ENCODE measurements at places on chromosomes 2 and 18.
A peak's percentile ranks its signal among the peaks of the same experiment; 100 is the strongest.

GRCh38 chr18:63284173-63284799, 35.3 kb downstream of the BCL2 start:
- no peak for DNase-seq

- no peak for DNase-seq
Measured at GRCh38 chr2:153455861-153456260, 22.7 kb downstream of the RPRM start.

DNA sequence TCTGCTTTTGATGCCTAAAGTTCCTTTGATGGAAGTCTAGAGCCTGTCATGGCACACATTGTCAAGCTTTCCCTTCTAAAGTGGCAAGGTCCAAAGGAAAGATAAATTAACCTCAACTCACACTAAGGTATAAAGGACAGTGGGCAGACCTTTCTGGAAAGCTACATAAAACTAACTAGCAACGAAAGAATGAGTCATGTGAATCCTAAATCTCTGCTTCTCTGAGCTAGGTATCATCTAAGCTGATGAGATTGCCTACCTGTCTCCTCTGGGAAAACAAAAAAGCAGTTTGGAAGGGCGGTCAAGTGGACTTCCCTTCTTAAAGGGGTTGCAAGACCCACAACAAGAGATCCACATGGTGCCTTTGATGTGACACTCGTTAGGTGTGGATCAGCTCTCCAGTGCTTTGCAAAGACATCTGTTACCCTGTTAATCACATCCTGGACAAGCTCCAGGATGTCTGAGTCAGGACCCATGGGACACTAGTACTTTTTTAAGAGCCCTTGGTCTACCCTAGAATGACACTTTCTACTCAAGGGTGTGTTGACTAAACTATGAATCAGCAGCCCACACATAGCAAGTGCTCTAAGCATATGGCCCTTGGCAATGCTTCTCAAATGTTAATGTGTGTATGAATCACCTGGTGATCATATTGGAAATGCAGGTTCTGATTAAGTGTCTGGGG, 173.5 kb downstream of the ALK start:
- DNase-seq, result no peak

GRCh38 chr2:86238354-86238753, 39.1 kb downstream of the MRPL35 start:
- DNase-seq, result no peak

- DNase-seq, result no peak
Measured at GRCh38 chr2:171895786-171896185, 1.7 kb upstream of the SLC25A12 start.

DNA sequence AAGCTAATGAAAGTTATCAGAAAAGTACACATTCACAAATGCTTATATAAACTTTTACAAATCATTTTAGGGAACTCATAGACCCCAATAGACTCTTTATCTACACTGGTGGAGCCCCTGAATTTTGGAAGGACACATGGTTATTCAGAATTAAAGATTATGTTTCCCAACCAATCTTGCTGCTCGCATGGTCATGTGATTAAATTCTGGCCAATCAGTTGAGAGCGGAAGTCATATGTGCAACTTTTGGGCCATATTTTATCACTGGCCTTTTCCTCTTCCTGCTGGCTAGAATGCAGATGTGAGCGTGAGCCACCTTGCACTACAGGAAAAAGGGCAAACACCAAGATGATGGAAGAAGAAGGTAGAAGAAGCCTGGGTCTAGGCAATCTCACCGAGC, 19.8 kb downstream of the THOC1 start:
- DNase-seq, result no peak

GRCh38 chr2:174635015-174635593, 37.5 kb upstream of the WIPF1 start:
- DNase-seq, result no peak

DNA sequence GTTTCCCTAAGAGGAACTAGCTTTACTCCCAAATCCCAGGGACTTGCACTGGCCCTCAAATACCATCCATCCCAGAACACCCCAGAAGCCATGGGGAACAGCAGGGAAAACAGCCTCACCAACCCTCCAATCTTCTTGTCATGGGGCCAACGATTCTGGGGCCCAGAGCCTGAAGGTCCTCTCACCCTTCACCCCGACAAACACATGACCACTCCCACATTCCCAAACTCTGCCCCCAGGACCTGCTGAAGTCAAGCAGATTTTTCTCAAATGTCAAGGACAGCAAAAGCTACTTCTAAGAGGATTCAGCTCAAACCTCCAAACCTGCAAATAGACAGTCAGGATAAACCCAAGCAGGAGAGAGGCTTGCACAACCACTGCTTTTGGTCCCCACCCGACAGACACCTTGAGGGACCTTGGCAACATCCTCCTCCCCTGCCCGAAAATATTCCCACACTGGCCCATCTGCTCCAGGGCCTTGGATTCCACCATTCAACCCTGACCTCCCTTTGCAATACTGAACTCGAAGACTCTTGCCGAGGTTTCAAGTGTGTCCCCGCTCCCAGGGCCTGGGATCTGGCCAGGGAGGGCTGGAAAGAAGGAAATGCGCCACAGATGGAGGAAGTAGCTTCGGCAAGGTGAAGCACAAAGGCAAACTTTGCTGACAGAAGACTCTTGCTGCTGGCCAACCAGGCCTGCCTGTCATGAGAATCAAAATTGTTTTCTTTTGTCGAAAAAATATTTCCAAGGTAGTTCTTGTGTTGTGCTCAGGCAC, 143.3 kb downstream of the ZFP36L2 start:
- no peak for DNase-seq

DNA sequence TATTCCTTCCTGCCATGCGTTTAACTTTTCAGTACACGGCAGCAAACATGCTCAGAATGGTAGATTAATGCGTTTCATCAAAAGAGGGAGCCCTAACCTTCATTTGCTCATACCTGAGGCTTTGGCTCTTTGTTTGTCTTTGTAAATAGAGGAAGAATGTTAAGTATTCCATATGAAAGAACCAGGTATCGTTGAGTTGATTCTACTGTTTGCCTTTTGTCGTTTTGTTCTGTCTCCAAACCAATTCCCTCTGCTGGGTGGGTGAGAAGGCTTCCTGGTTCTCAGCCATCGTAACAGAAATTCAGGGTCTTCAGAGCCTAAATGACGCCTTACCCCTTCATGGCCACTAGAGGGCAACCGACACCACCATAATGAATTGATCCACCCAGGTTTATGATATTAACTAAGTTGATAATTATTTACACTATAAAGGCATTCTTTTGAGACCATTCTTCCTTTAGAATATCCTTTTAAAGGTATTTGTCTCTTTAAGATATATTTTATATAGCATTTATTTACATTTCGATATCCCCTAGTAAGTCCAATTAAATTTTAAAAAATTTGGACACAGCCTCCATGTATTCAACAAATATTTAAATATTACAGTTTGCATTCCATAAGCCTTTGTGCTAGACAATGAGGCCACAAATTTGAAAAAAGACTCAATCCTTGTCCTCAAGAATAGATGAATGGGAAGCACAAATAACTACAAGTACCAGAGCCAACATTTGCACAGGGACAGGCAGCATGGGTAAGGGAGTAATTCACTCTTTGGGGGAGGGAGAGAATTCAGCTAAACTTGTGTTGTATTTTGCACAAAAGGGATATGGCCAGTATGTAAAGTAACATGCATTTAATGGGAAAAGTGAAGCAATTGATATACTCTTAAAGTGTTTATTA, 48.1 kb downstream of the TIMM21 start:
- peak; percentile 57 for DNase-seq

DNA sequence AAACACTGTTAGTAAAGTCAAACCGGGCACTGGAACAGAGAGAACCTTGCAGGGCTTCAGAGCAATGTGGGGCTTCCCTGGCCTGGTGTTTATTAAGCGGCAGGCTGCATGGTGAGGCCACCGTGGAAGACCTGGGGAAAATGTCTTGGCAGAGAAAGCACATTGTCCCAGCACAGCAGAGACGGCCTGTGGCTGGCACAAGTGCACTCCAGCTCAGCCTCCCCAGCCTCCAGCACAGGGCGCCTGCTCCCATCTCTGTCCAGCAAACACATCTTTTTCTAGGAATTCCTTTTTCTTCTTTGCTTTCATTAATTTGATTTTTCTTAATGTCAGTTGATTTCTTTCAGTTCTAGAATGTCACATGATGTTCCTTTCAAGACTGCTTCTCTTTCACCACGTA, 138.2 kb upstream of the NFATC1 start:
- no peak for DNase-seq

GRCh38 chr18:76467371-76468190, 27.5 kb downstream of the ZNF516 start:
- no peak for DNase-seq

DNA sequence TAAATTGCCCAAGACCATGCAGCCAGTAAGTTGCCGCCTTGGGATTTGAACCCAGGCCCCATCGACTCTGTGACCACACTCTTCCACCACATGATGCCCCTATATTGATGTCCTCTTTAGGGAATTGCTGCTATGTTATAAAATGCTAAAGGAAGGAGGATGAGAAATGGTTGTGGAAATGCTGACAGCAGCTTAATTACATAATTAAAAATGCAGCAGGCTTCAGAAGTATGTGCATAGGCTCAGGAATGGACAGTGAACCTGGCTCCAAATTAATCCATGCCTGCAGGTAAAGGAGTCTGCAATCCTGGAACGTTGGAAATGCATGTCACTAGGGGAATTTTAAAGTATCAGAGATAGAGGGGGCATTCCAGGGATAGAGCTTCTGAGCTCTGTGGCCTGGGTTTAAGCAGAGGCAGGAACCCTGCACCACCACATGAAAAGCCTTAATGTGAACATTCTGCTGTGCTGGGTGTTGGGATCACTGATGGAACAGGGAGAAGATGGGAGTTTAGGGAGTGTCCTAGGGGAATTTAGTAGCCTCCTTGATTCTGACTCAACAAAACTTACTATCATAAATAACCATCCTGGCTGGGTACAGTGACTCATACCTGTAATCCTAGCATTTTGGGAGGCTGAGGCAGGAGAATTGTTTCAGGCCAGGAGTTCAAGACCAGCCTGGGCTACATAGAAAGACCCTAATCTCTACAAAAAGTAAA, 76.1 kb upstream of the CCDC85A start:
- no peak for DNase-seq

DNA sequence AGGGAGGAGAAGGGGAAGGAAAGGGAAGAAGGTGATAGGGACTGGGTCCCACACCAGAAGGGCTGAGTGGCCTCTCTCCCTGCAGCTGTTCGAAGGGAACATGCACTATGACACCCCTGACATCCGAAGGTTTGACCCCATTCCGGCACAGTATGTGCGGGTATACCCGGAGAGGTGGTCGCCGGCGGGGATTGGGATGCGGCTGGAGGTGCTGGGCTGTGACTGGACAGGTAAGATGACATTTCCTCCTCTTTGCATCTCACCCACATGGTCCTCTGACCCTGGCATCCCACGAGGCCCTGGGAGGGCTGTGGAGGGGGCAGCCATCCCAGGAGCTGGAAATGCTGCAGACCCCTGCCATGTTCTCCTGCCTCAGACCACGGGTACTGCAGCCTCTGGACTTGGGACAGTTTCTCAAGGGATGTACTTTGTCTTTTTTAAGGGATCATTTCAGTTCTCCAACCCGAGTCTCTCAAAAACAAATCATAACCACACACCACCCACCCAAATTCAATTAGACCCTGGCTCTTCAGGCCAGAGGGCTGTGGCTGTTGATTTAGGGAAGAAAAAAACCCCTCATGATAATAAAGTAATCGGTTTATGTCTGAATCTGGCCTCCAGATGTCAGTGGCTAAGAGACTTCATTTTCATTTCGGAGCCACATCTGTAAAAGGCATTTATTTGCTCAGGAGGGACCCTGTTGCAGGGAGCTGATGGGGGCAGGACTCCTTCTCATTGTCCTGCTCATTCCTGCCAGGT, 63.5 kb downstream of the NRP2 start:
- DNase-seq, result no peak

DNA sequence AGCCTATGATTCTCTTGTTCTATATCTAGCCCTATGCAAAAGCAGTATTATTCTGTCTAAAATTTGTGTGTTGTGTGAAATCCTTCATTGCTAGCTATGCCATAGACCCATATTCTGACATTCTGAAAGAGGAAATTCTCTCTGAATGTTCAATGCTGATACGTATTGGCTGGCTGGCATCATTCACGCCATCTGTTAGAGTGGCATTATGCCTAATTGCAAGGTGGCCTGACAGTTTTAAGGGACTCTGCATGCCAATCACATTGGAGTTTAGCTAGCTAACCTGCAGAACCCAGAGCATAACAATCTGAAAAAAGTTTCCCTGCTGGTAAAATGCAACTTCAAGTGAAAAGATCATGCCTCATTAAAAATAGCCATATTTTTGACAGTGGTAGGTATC, 316.0 kb downstream of the SOX11 start:
- no peak for DNase-seq

DNA sequence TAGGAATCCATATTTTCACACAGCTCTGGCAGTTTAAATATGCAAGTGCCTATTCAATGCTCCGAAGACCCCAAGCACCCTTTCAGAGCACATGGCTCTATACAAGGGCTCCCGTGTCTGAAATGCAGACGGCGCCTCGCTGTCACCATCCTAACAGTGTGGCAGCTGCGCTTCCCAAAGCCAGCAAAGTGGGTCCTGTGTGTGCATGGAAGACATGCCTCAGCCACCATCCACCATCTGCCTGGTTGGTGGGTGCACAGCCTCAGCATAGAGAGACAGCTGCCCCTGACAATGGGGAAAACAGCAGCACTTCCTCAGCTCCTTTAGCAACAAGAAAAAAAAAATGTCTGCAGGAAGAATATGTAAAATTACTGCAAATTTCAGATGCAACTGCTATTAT, 218.1 kb downstream of the SP3 start:
- DNase-seq, result peak; percentile 38

DNA sequence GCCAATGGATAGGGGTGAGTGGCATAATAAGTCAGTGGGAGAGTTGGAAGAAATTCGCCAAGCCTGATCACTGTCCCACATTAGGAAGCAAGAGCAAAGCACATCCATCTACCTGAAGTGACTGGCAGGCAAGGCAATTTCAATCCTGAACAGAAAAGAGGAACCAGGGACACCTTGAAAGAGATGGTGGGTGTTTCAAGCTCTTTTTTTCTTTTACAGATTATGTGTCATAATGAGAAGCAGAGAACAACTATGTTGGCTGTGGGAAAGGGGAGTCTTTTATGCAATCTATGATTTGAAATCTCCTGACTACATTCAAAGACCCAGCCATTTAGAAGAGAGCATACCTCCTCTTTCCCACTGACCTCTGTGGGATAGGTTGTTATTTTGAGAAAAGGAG, 63.5 kb downstream of the TGIF1 start:
- no peak for DNase-seq

DNA sequence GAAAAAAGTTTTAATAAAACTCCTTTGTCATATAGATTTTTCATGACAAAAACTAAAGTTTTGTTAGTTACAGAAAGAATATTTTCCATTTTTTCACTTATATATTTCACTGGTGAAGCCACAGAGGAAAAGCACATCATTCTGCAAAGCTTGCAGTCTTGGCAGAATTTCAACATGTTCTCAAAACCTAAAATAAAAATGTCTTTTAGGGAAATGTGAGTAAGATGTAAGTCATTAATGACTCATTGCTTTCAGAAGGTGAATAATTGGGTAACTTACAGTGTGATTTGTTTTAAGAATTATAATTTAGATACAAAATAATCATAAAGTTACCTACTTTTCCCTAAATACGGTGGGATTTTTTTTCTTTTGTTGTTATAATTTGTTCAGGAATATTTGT, 43.4 kb upstream of the TNFRSF11A start:
- no peak for DNase-seq
